ENCODE measurements at places on chromosomes 12 and 14. TPM values are rescaled to one million over a fixed set of nuclear protein-coding genes. Genes with fewer than 3 reads are reported as not detected.

SLC17A8 gene
- total RNA-seq: not detected

MYH6 gene
- total RNA-seq: not detected

DNA sequence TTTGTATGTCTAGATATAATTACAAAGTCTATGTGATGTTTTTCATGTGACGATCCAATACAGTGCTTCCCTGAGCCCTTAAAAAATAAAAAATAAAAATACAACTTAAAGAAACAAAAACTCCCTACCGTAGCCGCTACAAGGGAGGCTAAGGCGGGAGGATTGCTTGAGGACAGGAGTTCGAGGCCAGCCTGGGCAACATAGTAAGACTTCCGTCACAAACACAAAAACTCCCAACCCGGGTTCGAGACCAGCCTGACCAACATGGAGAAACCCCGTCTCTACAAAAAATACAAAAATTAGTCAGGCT lies 669 bp upstream of the CDKN3 start:
- no peak for DNase-seq
- no peaks in the 10 kb centered on the region for H3K4me1 ChIP-seq
- peak overlapping the region; percentile 63 for H3K27ac ChIP-seq

GRCh38 chr12:26869908-26870459 lies 37.0 kb upstream of the ITPR2 start:
- no peak for DNase-seq
- H3K36me3 ChIP-seq: no peaks in the 10 kb centered on the region
- no peaks in the 10 kb centered on the region for H3K4me1 ChIP-seq
- H3K27me3 ChIP-seq: no peaks in the 10 kb centered on the region
- no peak overlapping the region for H3K4me3 ChIP-seq

DNA sequence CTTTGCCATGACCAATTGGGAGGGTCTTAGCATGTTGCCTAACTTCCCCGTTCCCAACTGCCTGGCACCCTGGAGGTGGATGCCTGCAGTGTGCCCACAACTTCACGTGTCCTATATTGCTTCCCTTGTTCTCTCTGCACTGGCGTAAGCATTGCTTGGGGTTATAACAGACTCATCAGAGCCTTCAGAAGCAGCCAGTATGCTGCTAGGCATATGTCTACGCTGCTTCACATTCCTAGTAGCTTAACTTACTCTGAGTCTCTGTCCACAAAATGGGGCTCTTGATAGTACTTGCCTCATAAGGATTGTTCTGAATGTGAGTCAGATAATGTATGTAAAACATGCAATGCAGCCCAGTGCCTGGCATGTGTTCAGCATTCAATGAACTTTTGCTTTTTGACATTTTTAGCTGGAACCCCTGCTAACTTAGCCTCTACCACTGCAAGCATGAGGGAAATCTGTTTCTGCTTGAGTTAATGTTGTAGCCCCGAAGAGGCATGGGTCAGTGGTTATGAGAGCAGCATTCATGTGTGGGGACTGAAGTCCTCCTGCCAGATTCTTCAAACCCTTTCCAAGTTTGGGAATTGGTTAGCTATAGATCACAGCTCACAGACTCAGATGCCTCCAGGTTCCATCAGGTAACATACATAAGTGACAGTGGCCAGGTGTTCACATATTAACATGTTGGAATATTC lies 2.8 kb downstream of the SLC5A8 start:
- H3K4me1 ChIP-seq: no peaks in the 10 kb centered on the region
- no peak for DNase-seq
- no peak overlapping the region for H3K27ac ChIP-seq
- no peak overlapping the region for H3K4me3 ChIP-seq

DNA sequence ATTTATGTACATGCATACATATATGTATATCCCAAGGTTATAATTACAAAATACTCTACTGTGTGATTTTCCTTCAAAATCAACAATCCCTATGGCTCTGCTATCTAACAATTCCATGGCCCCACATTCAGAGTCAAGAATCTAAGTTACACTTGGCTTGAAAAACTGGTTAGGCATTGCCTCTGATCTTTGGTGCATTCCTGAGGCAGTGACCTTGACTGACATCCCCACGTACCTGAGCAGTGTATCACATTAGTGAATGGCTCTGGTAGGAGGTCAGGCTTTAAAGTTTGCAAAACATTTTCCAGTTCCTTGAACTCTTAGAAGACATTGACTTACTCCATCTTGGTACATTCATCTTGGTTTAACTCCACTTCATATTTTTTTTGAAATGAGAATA lies 8.5 kb upstream of the STON2 start:
- no peak overlapping the region for H3K27ac ChIP-seq
- no peak overlapping the region for H3K4me3 ChIP-seq
- H3K27me3 ChIP-seq: no peaks in the 10 kb centered on the region
- no peak for DNase-seq
- H3K4me1 ChIP-seq: no peaks in the 10 kb centered on the region
- H3K36me3 ChIP-seq: no peaks in the 10 kb centered on the region

GRCh38 chr12:120940799-120941198 lies 36.6 kb upstream of the SPPL3 start:
- no peak for DNase-seq
- H3K4me3 ChIP-seq: no peak overlapping the region
- H3K36me3 ChIP-seq: no peaks in the 10 kb centered on the region
- no peaks in the 10 kb centered on the region for H3K4me1 ChIP-seq
- no peak overlapping the region for H3K27ac ChIP-seq
- H3K27me3 ChIP-seq: no peaks in the 10 kb centered on the region

DNA sequence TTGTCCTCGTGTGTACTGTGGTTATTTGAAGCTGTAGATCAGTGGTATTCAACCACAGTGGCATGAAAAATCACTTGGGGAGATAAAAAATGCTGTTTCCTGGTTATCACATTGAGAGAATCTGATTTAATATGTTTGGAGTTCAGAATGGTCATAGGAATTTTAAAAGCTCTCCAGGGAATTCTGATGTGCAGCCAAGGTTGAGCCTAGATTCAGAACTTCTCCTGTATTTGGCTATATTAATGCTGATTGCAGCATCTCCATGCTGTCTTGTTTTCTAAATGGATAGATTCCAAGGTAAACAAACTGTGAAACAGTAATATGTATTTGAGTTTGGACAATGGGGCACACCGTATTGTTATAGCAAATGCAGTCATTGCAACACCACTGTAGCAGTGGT lies 982.2 kb upstream of the FBXO33 start:
- no peak for DNase-seq
- H3K4me1 ChIP-seq: no peaks in the 10 kb centered on the region
- no peak overlapping the region for H3K27ac ChIP-seq
- H3K4me3 ChIP-seq: no peak overlapping the region
- H3K36me3 ChIP-seq: no peaks in the 10 kb centered on the region

Measured in uterus (tissue), 4 donors.